ENCODE measurements at places on chromosomes 12 and 14. TPM values are rescaled to one million over a fixed set of nuclear protein-coding genes. Genes with fewer than 3 reads are reported as not detected.

DNA sequence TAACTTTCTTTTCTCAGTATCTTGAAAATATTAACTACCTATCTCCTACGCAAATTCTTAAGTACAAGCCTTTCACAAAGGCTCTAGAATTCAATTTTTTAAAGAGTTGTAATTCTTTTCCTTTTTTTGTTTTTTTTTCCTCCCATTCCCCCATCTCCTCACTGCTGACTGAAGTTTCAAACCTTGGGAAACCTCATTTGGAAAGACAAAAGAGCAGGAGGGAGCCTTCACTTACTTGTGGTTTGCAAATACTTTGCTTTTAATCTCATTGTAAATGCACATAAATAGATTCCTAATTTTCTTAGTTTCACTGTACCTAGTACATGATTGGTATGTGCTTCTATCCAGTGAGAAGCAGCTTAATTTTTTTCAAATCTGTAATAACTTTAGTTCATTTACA lies 15.8 kb upstream of the PTGDR start:
- no peak overlapping the region for H3K27ac ChIP-seq
- H3K4me1 ChIP-seq = peaks cover 15% of the 10 kb centered on the region
- H3K27me3 ChIP-seq = peaks cover 2% of the 10 kb centered on the region
- no peak overlapping the region for H3K4me3 ChIP-seq
- DNase-seq = no peak

- H3K27me3 ChIP-seq = no peaks in the 10 kb centered on the region
- no peak for DNase-seq
- peaks cover 6% of the 10 kb centered on the region for H3K36me3 ChIP-seq
- H3K4me3 ChIP-seq = no peak overlapping the region
- H3K4me1 ChIP-seq = no peaks in the 10 kb centered on the region
Observed at GRCh38 chr12:82383930-82384552, 25.7 kb downstream of the METTL25 start.

GRCh38 chr12:3055026-3055703 lies 22.0 kb upstream of the TSPAN9 start:
- H3K27me3 ChIP-seq = peaks cover 15% of the 10 kb centered on the region
- no peaks in the 10 kb centered on the region for H3K4me1 ChIP-seq
- no peak for DNase-seq
- H3K36me3 ChIP-seq = no peaks in the 10 kb centered on the region
- no peak overlapping the region for H3K27ac ChIP-seq

- H3K27me3 ChIP-seq = no peaks in the 10 kb centered on the region
- H3K36me3 ChIP-seq = no peaks in the 10 kb centered on the region
- H3K4me1 ChIP-seq = no peaks in the 10 kb centered on the region
- DNase-seq = no peak
- no peak overlapping the region for H3K27ac ChIP-seq
Observed at GRCh38 chr14:29030121-29030520, 263.5 kb downstream of the FOXG1 start.

DNA sequence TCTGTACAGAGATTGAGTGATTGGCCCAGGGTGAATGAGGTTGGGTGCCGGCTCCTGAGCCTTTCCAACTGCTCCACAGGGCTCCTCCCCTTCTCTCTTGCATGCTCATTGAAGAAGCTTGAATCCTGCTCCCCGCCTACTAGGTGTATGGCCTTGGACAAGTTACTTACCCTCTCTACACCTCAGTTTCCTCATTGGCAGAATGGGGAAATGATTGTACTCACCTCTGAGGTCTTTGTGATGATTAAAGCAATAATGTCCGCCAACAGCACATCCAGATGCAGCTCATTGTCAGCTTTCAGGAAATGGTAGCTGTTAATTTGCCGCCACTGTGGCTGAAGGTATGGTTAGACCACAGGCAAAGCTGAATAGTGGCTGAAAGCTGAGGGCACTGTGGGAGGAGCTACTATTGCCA lies 174.1 kb downstream of the CRADD start:
- H3K4me1 ChIP-seq = peaks cover 30% of the 10 kb centered on the region
- H3K4me3 ChIP-seq = no peak overlapping the region
- no peak overlapping the region for H3K27ac ChIP-seq
- no peaks in the 10 kb centered on the region for H3K27me3 ChIP-seq
- peaks cover 9% of the 10 kb centered on the region for H3K36me3 ChIP-seq

- H3K4me1 ChIP-seq = no peaks in the 10 kb centered on the region
- H3K36me3 ChIP-seq = no peaks in the 10 kb centered on the region
- H3K27me3 ChIP-seq = no peaks in the 10 kb centered on the region
- no peak for DNase-seq
Observed at GRCh38 chr12:38847247-38847646, 58.1 kb downstream of the CPNE8 start.

DNA sequence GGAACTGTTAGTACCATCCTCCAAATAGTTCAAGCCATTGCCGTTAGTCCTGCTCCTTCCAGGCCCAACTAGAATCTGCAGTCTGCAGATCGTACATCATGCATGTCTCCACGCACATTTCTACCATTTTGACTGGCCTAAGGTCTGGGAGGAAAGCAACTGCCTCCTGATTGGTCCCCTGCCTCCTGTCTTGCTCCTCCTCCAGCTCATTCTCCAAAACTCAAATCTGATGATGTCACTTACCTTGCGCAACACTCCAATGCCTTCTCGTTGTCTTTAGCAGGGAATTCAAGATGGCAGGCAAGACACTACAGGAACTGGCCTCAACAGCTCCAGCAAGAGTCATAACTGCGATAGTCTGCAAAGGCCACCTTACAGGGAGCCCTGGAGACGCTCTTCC lies 9.7 kb upstream of the HCAR1 start:
- H3K27me3 ChIP-seq = no peaks in the 10 kb centered on the region
- no peak for DNase-seq
- no peak overlapping the region for H3K4me3 ChIP-seq
- H3K27ac ChIP-seq = no peak overlapping the region

DNA sequence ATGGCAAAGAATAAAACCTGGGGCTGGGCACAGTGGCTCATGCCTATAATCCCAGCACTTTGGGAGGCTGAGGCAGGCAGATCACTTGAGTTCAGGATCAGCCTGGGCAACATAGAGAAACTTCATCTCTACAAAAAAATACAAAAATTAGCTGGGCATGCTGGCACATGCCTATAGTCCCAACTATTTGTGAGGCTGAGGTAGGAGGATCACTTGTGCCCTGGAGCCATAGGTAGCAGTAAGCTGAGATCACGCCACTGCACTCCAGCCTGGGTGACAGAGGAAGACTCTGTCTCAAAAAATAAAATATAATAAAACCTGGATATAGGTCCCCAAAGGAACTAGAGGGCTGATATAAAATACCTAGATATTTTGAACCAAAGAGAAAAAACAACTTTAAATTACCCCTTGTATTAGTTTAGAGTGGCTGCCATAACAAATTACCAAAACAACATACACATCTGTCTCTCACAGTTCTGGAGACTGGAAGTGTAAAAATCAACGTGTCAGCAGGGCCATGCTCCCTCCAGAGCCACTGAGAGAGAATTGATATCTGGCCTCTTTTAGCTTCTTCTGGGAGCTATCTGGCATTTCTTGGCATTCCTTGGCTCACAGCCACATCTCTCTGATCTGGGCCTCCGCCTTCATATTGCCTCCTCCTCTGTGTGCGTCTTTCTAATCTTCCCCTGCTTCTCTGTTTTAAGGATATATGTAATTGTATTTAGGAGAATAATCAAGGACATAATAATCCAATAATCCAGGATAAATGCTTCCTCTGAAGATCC lies 47.9 kb upstream of the ATF7IP start:
- no peak overlapping the region for H3K27ac ChIP-seq
- no peaks in the 10 kb centered on the region for H3K36me3 ChIP-seq
- DNase-seq = no peak
- no peak overlapping the region for H3K4me3 ChIP-seq
- H3K27me3 ChIP-seq = no peaks in the 10 kb centered on the region

GRCh38 chr12:79358716-79359300 lies 332.0 kb downstream of the PAWR start:
- H3K4me1 ChIP-seq = no peaks in the 10 kb centered on the region
- H3K27me3 ChIP-seq = no peaks in the 10 kb centered on the region
- H3K4me3 ChIP-seq = no peak overlapping the region
- H3K27ac ChIP-seq = no peak overlapping the region
- DNase-seq = no peak
- no peaks in the 10 kb centered on the region for H3K36me3 ChIP-seq

DNA sequence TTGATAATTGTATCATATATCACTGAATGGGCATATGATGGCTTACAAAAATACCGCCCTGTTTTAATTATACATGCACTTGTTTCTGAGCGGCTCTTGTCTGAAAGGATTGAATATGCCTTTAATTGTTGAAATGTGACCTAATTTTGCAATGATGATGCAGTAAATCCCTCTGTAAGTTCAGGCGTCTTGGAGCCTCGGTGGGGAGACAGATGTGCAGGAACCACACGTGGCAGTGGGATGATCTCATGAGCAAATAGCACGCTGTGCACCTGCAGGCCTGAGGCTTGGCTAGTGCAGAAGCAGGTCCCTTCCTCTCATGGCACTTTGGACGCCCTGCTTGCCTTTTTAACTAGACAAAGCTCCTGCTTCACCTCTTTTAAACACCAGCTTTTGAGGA lies 49.3 kb upstream of the ASPG start:
- no peak overlapping the region for H3K4me3 ChIP-seq
- no peaks in the 10 kb centered on the region for H3K36me3 ChIP-seq
- H3K27ac ChIP-seq = no peak overlapping the region
- DNase-seq = no peak
- H3K4me1 ChIP-seq = no peaks in the 10 kb centered on the region

DNA sequence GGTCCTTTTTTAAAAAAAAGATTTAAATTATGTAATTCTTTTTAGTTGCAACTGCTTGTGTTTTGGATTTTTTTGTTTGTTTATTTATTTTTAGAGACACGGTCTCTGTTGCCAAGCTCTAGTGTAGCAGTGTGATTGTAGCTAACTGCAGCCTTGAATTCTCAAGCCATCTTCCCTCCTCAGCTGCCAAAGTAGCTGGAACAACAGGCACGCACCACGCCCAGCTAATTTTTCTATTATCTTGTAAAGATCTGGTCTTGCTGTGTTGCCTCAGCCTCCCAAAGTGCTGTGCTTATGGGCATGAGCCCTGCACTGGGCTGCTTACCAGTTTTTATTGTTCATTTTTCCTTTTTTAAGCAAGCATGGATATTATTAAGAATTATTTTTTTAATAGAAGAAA lies 10.6 kb upstream of the ART4 start:
- H3K4me3 ChIP-seq = no peak overlapping the region
- H3K4me1 ChIP-seq = no peaks in the 10 kb centered on the region
- H3K36me3 ChIP-seq = no peaks in the 10 kb centered on the region
- H3K27ac ChIP-seq = no peak overlapping the region
- no peak for DNase-seq
- no peaks in the 10 kb centered on the region for H3K27me3 ChIP-seq

- DNase-seq = peak; percentile 8
- H3K4me3 ChIP-seq = no peak overlapping the region
- no peak overlapping the region for H3K27ac ChIP-seq
- no peaks in the 10 kb centered on the region for H3K36me3 ChIP-seq
Observed at GRCh38 chr12:31236998-31237637, 88.8 kb downstream of the SINHCAF start.

DNA sequence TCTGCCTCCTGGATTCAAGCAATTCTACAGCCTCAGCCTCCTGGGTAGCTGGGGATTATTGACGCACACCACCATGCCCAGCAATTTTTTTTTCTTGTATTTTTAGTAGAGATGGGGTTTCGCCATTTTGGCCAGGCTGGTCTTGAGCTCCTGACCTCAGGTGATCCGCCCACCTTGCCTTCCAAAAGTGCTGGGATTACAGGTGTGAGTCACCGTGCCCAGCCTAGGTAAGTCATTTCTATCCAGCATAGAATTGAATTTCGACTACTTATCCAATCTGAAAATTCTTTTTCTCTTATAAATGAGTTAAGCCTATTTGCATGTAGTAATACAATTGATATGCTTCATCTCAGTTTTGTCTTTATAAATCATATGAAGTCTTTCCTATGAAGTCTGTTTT lies 12.9 kb upstream of the NOPCHAP1 start:
- no peaks in the 10 kb centered on the region for H3K27me3 ChIP-seq
- H3K27ac ChIP-seq = no peak overlapping the region
- no peak for DNase-seq
- H3K4me1 ChIP-seq = no peaks in the 10 kb centered on the region
- H3K4me3 ChIP-seq = no peak overlapping the region

DNA sequence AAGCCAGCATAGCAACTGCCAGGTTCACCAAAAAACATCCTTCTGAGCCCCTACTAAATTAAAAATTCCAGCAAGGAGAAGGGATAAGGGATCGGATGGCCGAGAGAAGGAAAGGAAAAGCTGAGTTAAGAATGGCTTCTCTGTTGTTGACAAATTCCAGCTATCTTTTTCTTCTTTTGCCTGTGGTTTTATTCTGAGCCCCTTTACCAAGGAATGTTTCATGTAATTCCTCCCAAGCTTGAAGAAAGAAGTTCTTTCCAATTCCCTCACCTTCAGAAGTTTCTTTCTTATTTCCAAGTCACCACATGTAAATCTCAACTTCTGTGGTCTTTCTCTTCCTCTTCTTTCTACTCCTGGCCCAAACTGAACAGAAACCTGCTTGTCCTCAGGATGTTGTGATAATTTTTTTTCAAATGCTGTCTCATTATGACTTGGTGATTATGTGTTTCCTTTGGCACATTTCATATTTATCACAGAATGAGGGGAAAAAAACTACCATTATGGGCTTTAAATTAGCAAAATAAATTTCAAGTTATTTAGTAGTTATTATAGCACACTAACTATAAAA lies 40.0 kb downstream of the FGD6 start:
- no peaks in the 10 kb centered on the region for H3K36me3 ChIP-seq
- no peaks in the 10 kb centered on the region for H3K4me1 ChIP-seq
- DNase-seq = no peak
- H3K4me3 ChIP-seq = no peak overlapping the region
- no peak overlapping the region for H3K27ac ChIP-seq

GRCh38 chr12:117686911-117687377 lies 281.8 kb downstream of the KSR2 start:
- H3K4me3 ChIP-seq = no peak overlapping the region
- H3K27me3 ChIP-seq = peaks cover 2% of the 10 kb centered on the region
- H3K4me1 ChIP-seq = no peaks in the 10 kb centered on the region
- H3K27ac ChIP-seq = no peak overlapping the region
- no peaks in the 10 kb centered on the region for H3K36me3 ChIP-seq
- DNase-seq = no peak

- no peak overlapping the region for H3K4me3 ChIP-seq
- peaks cover 18% of the 10 kb centered on the region for H3K27me3 ChIP-seq
- H3K27ac ChIP-seq = no peak overlapping the region
- no peak for DNase-seq
- H3K36me3 ChIP-seq = peaks cover 4% of the 10 kb centered on the region
Observed at GRCh38 chr14:22839159-22839779, 2.9 kb downstream of the MMP14 start.

DNA sequence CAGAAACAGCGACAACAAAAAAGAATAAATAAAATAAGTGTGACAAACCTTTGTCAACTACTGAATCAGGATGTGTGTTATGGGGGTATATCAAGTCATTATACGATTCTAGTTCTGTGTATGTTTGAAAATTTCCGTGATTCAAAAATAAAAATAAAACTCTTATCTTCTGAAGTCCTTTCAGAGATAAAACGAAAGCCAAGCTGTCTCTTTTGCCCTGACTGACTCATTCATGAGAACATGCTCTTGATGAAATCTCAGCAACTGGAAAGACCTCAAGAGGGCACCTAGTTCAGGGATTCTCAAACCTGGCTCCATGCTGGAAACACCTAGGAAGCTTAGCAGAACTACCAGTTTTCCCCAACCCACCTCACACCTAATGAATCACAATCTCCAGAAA lies 9.2 kb downstream of the FOXN3 start:
- peaks cover 53% of the 10 kb centered on the region for H3K4me1 ChIP-seq
- peak overlapping the region; percentile 76 for H3K27ac ChIP-seq
- H3K27me3 ChIP-seq = no peaks in the 10 kb centered on the region
- peak overlapping the region; percentile 12 for H3K4me3 ChIP-seq
- H3K36me3 ChIP-seq = peaks cover 35% of the 10 kb centered on the region

Gene SCN8A
- total RNA-seq = 0.64 TPM

Gene GNB3
- 0.78 TPM for total RNA-seq

Gene CD9
- 1.5 TPM for total RNA-seq

Gene OR9K2
- not detected for total RNA-seq

Gene ABCB9
- total RNA-seq = 3.6 TPM

Gene GIT2
- total RNA-seq = 52.1 TPM

Measured in activated CD4-positive, alpha-beta memory T cell treated with anti-CD3 and anti-CD28 coated beads for 36 hours (primary cell).